ENCODE measurements at places on chromosomes 4 and X.

DNA sequence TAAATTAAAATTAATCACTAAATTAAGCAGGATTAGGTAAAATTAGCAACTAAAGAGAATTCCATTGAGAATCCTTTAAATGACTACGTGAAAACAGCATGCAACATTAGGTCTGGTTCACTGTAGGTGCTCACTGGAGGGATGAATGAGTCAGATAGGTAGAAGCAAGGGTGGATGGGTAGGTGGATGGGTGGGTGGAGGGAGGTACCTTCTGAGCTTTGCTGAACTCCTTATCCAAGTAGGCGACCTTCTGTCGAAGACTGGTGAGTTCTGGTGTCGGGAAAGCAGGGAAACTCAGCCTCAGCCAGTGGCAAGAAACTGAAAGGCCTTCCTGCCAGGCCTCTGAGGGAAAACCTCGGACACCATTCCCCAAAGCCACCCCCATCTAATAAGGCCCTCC, 3.0 kb downstream of the GRIPAP1 start:
- peaks cover 10% of the 10 kb centered on the region for H3K4me1 ChIP-seq
- no peak overlapping the region for H3K4me3 ChIP-seq
- H3K27ac ChIP-seq = no peak overlapping the region

- H3K36me3 ChIP-seq = no peaks in the 10 kb centered on the region
- H3K4me3 ChIP-seq = no peak overlapping the region
- peaks cover 21% of the 10 kb centered on the region for H3K4me1 ChIP-seq
- DNase-seq = no peak
- H3K27ac ChIP-seq = no peak overlapping the region
Measured at GRCh38 chr4:130077275-130077674, 981.3 kb downstream of the C4orf33 start.

- H3K4me3 ChIP-seq = no peak overlapping the region
- H3K27ac ChIP-seq = no peak overlapping the region
- no peak for DNase-seq
- no peaks in the 10 kb centered on the region for H3K36me3 ChIP-seq
- H3K4me1 ChIP-seq = no peaks in the 10 kb centered on the region
Measured at GRCh38 chr4:177147668-177148067, 162.0 kb upstream of the NEIL3 start.

GRCh38 chrX:119826399-119826959, 26.3 kb downstream of the UPF3B start:
- H3K36me3 ChIP-seq = peaks cover 9% of the 10 kb centered on the region
- DNase-seq = no peak
- H3K4me3 ChIP-seq = no peak overlapping the region

DNA sequence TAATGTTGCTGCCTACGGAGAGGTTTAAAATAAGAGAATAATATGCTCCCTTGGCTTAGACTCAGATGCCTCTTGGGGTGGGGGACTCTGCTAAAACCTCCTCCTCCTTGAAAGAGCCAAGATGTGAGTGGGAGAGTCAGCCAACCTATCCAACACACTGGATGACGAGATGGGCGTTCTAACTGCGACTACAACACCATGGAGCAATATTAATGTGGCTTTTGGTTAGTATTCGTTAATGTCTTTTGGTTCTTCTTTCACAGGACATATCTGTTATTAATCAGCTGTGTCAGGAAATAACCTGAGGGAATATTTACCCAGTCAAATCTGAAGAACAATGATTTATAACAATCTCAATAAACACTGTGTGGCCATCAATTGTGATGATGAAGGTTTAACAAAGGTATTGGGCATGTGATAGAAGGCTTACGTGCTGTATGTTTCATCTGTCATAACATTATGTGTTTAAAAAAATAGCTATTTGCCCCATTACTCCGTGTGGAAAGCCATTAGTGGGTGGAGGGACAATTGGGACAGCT, 143.5 kb upstream of the FTHL17 start:
- DNase-seq = no peak
- no peaks in the 10 kb centered on the region for H3K27me3 ChIP-seq

DNA sequence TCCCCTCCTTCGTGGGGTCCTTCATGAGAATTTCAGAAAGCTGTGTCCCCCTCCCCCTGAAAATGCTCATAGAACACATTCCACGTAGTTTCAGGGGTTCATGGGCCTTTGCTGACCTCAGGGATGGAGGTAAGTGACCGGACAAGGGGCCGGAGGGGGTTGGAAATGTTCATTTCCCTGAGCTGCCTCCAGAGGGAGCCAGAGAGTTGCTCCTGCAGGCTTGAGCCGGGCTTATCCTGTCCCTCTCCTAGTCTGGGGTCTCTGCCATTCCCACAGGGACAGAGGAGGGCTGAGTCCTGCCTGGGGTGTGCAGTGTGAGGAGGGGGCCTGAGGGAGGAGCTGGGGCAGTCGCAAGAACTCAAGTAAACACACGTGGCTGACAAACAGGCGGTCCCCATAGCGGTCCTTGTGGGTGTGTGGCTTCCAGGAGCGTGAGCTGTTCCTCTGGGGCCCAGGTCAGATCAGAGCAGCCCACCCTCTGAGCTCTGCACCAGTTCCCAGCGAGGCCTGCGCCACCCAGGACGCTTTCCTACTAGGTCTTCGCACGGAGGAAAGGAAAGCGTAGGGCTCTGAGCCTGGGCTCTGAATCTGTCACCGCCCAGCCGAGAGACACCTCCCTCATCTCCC, 62.5 kb downstream of the WFS1 start:
- H3K36me3 ChIP-seq = no peaks in the 10 kb centered on the region
- no peak overlapping the region for H3K27ac ChIP-seq
- peaks cover 25% of the 10 kb centered on the region for H3K27me3 ChIP-seq
- peak; percentile 48 for DNase-seq
- no peak overlapping the region for H3K4me3 ChIP-seq

DNA sequence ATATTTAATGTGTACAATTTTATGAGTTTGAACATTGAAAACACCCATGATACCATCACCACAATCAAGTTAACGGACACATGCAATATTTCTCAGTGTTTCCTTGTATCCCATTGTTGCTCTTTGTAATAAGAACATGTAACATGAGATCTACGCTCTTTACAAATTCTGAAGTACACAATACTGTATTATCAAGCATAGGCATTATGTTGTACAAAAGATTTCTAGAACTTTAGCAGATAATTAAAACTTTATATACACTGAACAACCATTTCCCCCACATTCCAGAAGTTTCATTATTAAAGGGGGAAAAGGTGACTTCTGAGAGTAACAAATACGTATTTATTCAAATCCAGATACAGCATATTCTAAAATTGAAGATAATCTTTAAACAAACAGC, 114.5 kb downstream of the SLC10A7 start:
- no peaks in the 10 kb centered on the region for H3K27me3 ChIP-seq
- DNase-seq = no peak
- no peak overlapping the region for H3K27ac ChIP-seq
- H3K4me3 ChIP-seq = no peak overlapping the region

DNA sequence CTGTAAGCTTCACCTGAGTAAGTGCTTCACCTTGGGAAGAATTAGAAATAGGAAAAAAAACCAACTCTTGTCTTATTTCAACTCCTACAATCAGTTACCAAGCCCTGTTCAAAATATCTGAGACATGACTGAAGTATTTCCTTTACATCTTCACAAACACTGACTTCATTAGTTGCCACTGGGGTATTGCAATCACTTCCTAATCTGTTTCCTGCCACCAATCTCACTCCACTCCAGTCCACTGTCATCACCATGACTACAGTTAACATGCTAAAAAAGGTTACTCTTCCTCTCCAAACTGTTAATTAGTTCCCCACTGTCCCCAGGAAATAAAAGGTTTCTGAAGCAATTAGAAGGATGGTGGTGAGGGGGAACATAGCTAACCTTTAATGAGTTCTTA, 3.3 kb upstream of the SUPT20HL1 start:
- H3K27ac ChIP-seq = no peak overlapping the region
- no peak for DNase-seq
- no peak overlapping the region for H3K4me3 ChIP-seq
